NCI-H1436 treated with DMSO at 0.1 percent for 48 hours (cell line): ENCODE measurements at places on chromosomes 7 and 10.

GRCh38 chr10:1048349-1048731 lies 579 bp downstream of the IDI1 start:
- no peak for DNase-seq

- DNase-seq = no peak
Observed at GRCh38 chr10:132563485-132564248, 26.1 kb downstream of the INPP5A start.

DNA sequence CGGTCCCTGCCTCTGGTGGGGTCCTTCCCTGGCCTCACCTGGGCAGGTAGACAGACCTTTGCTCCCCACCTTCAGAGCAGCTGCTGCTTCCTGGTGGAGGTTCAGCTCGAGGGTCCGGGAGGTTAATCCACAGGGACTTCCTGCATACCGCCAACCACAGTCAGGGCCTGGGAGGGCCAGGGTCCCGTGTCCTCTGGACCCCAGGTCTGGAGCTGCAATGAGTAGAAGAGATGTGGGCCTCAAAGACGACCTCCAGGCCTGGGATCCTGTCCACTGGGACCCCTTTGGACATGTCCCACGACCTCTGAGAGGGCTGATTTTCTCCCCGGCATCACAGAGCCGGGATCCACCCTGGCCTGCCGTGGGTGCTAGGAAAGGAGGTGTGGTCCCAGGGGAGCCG lies 223.3 kb upstream of the TCERG1L start:
- no peak for DNase-seq

DNA sequence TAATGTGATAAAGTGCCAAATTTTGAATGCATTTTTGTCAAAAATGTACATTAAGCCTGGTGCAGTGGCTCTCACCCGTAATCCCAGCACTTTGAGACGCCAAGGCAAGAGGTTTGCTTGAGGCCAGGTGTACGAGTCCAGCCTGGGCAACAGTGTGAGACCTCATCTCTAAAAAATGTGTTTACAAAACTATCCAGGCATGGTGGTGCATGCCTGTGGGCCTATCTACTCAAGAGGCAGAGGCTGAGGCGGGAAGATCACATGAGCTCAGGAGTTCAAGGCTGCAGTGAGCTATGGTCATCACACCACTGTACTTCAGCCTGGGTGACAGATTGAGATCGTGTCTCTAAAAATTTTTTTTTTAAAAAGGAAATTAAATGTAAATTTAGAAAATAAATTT lies 18.5 kb upstream of the MGMT start:
- DNase-seq = no peak

DNA sequence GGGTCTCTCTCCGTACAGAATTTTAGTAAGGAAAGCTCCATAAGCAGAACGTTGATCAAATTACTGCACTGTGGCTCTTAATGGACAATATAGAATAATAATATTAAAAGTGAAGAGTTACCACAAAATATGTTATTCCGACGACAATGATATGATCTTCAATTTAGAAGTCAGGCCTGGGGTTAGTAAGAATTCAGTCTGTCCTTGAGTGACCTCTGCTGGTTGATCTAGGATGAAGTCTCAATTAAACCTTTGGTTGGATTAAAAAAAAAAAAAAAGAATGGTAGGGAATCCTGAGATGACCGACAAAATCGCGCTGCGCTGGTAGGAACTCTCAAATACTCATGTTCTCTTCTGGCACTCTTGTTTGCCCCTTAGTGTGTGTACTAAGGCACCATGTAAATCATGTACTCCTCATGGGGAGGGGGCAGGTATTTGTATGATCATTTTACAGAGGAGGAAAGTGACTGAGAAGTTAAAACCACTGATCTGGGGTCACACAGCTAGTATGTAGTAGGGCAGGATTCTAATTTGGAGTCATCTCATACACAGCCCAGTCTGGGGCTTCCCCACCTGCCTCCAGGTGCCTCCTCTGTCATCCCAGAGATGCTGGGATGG lies 161.3 kb upstream of the NPVF start:
- peak; percentile 49 for DNase-seq

GRCh38 chr7:148264933-148265557 lies 325.5 kb upstream of the C7orf33 start:
- peak; percentile 18 for DNase-seq

DNA sequence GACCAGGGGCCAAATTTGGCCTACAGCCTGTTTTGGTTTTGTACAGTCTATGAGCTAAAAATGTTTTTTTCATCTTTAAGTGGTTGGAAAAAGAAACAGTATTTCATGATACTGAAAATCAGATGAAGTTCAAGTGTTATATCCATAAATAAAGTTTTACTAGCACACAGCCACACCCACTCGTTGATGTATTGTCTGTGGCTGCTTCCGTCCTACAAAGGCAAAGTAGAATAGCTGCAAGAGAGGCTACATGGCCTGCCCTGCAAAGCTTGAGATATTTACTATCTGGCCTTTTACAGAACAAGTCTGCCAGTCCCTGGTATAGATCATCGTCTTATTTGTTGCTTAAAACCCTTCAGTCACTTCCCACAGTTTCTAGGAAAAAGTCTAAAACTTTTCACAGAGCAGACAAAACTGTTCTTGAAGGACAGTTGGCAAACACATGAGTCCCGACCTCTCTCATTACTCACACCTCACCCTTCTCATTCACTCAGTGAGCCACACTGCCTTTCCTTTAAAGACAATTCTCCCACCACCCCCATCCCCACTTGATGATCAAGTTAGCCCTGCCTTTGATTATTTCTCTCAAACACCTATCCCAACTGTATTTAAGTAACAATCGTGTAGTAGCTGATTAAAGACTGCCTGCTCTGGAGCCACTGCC lies 9.9 kb downstream of the RHEB start:
- DNase-seq = no peak

DNA sequence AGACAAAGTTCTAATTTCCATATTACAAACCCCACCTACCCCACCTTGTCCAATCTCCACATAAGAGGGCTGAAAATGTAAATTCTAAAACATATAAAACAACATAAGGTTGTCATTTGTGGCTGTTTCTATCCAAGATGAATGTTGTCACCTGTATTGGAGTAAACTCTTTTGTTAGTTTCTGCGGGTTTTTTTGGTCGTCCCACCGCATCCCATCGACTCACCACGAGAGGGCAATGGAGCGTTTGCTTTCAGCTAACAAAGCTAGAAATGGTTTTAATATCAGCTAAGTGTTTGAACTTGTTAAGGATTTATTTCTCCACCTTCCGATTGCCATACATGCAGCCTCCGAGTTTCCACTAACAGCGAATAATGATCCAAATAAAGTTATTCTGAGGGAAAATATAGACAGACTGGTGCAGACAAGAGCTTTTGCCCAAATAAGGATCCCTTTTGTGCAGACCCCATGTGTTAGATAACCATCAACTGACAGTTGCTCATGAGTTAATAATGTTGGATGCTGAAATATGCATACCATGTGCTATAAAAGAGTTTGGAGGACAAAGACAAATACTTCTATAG lies 137.2 kb downstream of the ARID5B start:
- DNase-seq = peak; percentile 31

DNA sequence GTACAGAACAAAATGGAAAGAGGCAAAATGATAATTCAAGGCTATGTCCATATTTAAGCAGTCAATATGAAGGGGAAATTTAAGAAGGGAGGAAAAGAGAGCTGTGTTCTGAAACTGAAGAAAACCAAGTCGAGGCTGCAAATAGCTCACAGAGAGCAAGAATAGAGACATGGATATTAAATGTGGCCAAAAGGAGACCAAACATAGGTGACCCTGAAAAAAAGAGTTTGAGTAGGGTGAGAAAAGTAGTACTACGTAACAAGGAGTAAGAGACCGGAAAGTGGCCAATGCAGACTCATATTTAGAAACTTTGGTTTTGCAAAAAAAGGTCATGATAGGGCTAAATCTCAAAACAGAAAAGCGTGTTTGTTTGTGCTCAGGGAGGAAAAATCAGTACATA lies 84.6 kb downstream of the GNAT3 start:
- no peak for DNase-seq

DNA sequence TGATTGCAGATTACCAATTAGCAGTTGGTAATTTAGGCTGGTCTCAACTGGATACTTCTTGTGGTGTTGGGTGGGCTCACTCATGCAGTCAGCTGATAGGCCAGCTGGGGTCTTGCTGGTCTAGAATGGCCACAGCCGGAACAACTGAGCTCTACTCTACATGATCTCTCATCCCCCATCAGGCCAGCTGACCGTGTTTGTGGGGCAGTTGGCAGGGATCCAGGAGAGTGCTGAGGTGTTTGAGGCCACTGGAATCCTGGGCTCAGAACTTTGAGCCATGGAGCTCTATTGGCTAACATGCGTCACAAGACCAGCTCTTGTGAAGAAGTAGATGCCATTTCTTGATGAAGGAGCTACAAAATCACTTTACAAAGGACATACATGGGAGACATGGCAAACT lies 242.4 kb downstream of the GFRA1 start:
- DNase-seq = no peak

GRCh38 chr10:122707535-122707934 lies 7.9 kb upstream of the C10orf120 start:
- DNase-seq = no peak

DNA sequence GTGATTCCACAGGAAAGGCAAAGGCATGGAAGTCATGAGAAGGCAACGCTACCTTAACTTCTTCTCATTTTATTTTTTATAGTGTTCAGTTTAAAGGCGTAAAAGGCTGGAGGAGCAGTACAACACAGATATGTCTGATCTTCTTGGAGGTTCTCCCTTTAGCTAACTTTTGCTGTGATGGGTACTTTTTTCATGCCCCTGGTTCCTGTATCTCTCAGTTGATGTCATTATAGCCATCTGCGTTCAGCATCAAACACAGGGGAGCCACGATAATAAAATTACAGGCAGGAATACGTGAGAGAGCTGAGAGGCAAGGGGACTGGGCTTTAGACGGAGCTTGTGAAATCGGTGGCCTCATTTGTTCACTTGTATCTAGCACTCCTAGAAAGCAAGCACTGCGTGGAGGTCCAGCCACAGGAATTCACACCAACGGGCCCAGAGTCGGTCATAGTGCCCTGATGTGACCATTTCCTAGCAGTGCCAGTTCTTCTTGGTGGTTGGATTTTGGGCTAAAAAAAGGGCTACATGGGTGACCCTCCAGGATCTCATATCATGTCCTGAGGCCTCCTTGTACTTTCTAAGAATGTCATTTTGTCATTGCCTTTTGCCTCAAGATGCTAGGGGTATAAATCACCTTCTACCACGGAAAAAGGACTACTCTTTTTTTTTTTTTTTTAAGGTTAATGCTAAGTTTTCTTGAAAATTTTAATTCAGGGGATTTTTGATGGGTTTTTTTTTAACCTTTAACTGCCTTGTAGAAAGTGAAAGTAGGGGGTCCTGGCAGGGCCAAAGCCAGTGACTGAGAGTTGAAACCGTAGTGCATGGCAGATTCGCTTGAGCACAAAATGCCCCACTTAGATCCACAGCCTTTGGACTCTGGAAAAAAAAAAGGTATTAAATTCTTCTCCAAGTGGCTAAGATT lies 191.5 kb downstream of the CELF2 start:
- DNase-seq = no peak

- no peak for DNase-seq
Observed at GRCh38 chr10:99595770-99596465, 24.3 kb downstream of the SLC25A28 start.

- no peak for DNase-seq
Observed at GRCh38 chr10:73763343-73763742, 18.5 kb upstream of the CHCHD1 start.

GRCh38 chr7:146455091-146455655 lies 338.6 kb downstream of the CNTNAP2 start:
- no peak for DNase-seq

GRCh38 chr7:69825113-69825972 lies 227.1 kb downstream of the AUTS2 start:
- no peak for DNase-seq

DNA sequence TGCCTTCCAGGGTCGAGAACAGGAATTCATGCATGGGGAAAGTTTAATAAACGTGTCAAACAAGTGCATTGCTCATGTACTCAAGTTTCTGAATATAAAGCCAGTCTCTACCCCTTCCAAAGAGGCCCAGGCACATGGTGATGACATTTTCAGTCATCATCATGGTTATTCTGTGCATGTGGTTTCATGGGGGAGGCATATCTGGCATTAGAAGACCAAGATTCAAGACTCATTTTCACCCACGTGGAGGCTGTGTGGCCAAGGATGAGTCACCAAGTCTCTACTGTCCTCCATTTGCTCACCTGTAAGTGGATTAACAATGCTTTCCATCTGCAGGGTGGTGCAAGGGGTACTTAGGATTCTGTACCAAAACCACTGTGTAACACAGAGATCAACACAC lies 34.0 kb upstream of the CNPY1 start:
- DNase-seq = no peak

- no peak for DNase-seq
Observed at GRCh38 chr7:159070431-159071148, 74.1 kb downstream of the VIPR2 start.

- no peak for DNase-seq
Observed at GRCh38 chr10:103431902-103432301, 20.3 kb downstream of the CALHM2 start.

DNA sequence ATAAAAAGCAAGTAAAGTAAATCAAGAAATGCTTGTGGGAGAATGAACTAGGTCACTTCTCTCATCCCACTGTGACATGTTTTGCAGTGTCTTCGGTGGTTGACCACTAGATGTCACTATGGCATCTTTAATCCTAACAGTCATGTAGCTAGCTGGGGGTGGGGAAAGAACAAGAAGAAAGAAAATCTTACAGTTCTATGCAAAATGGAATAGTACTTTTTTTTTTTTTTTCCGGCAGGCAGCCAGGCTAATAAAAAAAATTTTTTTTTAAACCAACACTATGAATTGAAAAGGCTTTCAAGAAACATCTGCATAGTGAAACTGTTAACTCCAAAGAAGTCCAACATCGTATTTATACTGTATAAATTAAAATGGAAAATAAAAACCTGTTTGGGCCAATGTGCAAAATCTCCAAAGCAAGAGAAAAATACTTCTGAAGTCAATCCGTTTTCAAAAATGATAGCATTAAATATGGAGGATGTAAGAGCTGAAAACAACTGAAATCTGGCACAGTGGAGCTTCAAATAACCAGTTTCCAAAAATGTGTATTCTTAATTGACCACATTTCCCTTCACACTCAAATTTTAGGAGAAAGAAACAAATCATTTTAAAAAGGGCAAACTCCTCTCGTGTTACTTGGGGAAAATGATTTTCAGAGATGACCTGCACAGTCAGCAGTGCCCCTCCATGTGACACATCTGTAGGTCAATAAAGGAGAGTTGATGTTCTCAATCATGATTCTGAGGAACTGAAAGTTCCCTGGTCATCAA lies 38.5 kb downstream of the CDK1 start:
- no peak for DNase-seq

GRCh38 chr7:84975586-84976185 lies 211.2 kb downstream of the SEMA3D start:
- no peak for DNase-seq

DNA sequence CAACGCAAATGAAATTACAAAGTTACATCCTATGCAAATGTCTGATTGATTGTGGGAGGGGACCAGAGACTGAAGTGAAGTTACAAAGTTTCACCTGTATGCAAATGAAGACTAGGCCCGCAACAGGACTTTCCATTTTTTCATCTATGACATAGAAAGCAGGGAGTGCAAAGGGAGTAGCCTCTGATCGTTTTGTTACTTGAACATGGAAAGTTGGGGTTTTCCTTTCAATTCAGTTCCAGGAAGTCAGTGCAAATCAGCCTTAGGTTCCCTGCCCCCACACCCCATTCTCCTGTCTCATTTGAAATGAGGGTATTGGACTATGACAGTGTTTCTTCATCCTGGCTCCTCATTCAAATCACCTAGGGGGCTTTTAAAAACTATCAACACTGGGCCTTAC lies 96.9 kb upstream of the HABP2 start:
- DNase-seq = no peak
